Neural progenitor cell (in vitro differentiated cells): ENCODE measurements at places on chromosomes 2 and 18.

- DNase-seq: no peak
- no peaks in the 10 kb centered on the region for H3K27me3 ChIP-seq
- no peak overlapping the region for H3K4me3 ChIP-seq
- no peaks in the 10 kb centered on the region for H3K36me3 ChIP-seq
These were observed 59.2 kb upstream of the SLC5A7 start for GRCh38 chr2:107927034-107927534.

DNA sequence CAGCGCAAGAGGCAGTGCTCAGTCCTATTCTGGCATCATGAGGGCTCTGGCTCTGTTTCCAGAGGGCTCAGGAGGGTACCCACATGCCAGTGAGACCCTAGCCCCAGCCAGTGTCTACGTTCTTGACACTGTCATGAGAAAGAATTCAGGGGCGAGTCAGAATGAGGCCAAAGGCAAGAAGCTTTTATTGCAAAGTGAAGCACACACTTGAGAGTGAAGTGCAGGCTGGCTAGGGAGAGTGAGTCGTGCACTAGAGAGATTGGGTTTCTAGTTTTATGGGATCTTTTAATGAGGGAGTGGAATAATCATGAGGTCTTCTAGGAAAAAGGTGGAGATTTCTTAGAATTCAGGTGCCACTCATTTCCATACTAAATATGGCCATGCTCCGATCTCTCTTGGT is 164.1 kb downstream of the DCDC2C start:
- H3K27ac ChIP-seq: no peak overlapping the region
- DNase-seq: no peak
- no peak overlapping the region for H3K4me3 ChIP-seq
- no peaks in the 10 kb centered on the region for H3K4me1 ChIP-seq

- no peak overlapping the region for H3K4me3 ChIP-seq
- no peaks in the 10 kb centered on the region for H3K36me3 ChIP-seq
- H3K27ac ChIP-seq: no peak overlapping the region
- no peak for DNase-seq
- H3K4me1 ChIP-seq: peaks cover 38% of the 10 kb centered on the region
- H3K27me3 ChIP-seq: no peaks in the 10 kb centered on the region
These were observed 5.8 kb downstream of the FHOD3 start for GRCh38 chr18:36303211-36303844.

- H3K27me3 ChIP-seq: no peaks in the 10 kb centered on the region
- H3K4me1 ChIP-seq: no peaks in the 10 kb centered on the region
- DNase-seq: no peak
- H3K36me3 ChIP-seq: no peaks in the 10 kb centered on the region
- H3K27ac ChIP-seq: no peak overlapping the region
- no peak overlapping the region for H3K4me3 ChIP-seq
These were observed 92.6 kb downstream of the LDLRAD4 start for GRCh38 chr18:13311193-13311592.

- no peaks in the 10 kb centered on the region for H3K36me3 ChIP-seq
- peak; percentile 74 for DNase-seq
- no peak overlapping the region for H3K27ac ChIP-seq
- H3K4me1 ChIP-seq: no peaks in the 10 kb centered on the region
These were observed 56.1 kb downstream of the SF3B1 start for GRCh38 chr2:197378494-197379307.

- DNase-seq: no peak
- H3K4me1 ChIP-seq: no peaks in the 10 kb centered on the region
- H3K27ac ChIP-seq: no peak overlapping the region
- no peaks in the 10 kb centered on the region for H3K36me3 ChIP-seq
- H3K27me3 ChIP-seq: no peaks in the 10 kb centered on the region
These were observed 332.2 kb downstream of the DYSF start for GRCh38 chr2:71785516-71785981.

DNA sequence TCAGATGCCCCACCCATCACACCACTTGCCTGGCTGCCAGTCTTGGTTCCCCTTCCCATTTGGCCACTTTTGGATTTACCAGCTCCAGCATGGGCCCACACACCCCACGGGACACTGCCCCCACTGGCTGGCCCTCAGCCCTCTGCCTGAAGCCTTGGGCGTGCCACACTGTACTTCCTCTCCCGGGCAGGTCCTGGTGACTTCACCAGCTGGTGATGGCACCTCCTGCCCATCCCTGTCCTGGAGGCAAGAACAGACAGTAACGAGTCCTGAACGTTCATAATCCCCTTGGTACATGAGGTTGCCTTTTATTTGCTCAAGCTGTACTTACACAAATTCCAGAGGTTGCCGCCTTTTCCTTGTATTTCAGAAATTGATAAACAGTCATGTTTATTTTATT is 81.1 kb downstream of the TMEM17 start:
- no peaks in the 10 kb centered on the region for H3K36me3 ChIP-seq
- no peaks in the 10 kb centered on the region for H3K27me3 ChIP-seq
- H3K4me3 ChIP-seq: no peak overlapping the region

DNA sequence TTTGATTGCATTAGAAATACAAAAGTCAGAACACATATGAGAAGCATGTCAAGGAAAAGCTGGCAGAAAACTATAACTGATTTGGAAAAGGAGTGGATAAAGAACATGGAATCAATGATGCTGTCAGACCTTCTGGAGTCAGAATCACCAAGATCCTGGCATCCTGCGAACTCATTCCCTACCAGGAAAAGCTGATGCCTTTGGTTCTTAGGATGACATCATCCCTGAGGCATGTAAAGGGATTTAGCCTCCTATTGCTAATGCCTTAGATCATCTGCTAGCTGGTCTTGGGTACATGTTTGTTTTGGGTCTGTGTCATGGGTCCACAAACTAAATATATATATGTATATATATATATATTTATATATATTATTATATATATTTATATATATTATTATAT is 680.7 kb downstream of the EPHA4 start:
- no peaks in the 10 kb centered on the region for H3K27me3 ChIP-seq
- no peak overlapping the region for H3K27ac ChIP-seq
- peak; percentile 60 for DNase-seq
- H3K36me3 ChIP-seq: no peaks in the 10 kb centered on the region
- no peak overlapping the region for H3K4me3 ChIP-seq
